ENCODE measurements at places on chromosomes 1 and 21.
A peak's percentile ranks its signal among the peaks of the same experiment; 100 is the strongest.

DNA sequence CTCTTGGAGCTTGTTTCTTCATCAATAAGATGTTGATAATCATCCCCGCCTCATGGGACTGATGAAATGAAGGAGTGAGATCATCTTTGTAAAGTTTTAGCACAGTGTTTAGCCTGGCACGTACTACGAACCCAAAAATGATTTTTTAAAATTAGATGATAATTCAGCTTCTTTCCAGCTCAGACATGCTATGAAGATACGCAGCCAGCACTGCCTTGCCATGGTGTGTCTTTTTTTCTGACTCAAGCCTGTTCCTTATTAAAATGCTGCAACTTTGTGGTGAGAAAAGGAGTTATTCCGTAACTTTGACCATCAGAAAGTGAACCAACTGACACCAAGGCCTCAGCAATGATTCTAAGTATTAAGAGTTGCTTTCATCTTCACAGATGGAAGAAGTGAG is 269.0 kb downstream of the LTN1 start:
- no peak for DNase-seq

DNA sequence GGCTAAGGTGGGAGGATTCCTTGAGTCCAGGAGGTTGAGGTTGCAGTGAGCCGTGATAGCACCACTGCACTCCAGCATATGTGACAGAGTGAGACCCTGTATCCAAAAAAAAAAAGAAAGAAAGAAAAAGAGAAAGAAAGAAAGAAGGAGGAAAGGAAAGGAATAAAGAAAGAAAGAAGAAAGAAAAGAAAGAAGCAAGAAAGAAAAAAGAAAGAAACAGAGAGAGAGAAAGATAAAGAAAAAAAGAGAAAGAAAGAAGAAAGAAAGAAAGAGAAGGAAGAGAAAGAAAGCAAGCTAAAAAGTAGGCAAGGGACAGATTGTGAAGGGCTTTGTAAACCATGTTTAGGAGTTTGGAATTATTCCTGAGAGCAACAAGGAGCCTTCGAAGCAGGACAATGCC is 80.1 kb downstream of the MAB21L3 start:
- DNase-seq, result no peak

- no peak for DNase-seq
Observed at GRCh38 chr1:186617926-186618325, 62.3 kb downstream of the PTGS2 start.

- DNase-seq, result no peak
Observed at GRCh38 chr1:119885903-119886783, 10.2 kb downstream of the ADAM30 start.

- peak; percentile 52 for DNase-seq
Observed at GRCh38 chr1:26530895-26531598, 1.5 kb downstream of the RPS6KA1 start.
